RCC 7860 (cell line): ENCODE measurements at places on chromosomes 2 and 18.
A peak's percentile ranks its signal among the peaks of the same experiment; 100 is the strongest.

DNA sequence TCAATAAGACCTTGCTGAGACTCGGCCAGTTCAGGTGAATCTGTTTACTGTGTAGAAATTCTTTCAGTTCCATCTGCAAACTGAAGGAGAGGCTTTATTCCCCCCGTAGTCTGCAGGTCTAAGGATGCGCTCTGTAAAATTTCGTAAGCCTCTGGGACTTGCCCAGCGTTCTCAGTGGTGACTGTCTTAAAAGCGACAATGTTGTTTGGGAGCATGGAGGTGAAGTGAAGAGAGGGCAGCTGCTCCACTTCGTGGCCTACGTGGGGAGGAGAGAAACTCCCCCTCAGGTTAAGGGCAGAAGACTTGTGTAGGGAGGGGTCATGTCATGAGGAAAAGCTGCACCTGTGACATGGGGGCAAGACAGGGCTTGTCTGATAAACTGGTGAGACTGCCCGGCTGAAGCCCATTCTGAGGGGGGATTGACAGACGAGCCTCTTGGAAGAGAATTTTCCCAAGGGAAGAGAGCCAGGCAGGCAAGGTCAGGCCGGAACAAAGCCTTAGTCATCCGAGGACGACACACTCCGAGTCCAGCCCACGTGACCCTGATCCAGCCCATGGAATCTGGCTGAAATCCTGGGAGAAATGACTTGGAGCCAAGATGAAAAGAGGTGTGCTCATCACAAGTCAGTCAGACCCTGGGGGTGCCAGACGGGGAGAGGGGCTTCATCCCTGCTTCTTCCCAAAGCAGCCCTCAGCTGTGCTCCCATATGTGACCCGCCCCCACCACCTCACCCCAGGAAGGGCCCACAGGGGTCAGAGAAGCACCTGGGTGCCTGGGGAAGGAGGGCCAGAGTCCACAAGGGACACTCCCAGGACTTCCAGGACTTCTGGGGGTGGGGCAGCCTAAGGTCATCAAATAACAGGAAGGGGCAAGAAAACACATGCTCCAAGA lies 88.5 kb upstream of the SH3BP4 start:
- DNase-seq = peak; percentile 42

GRCh38 chr2:232781765-232782164 lies 5.4 kb upstream of the KCNJ13 start:
- DNase-seq = peak; percentile 96

GRCh38 chr2:172339371-172340010 lies 87.9 kb upstream of the ITGA6 start:
- no peak for DNase-seq

DNA sequence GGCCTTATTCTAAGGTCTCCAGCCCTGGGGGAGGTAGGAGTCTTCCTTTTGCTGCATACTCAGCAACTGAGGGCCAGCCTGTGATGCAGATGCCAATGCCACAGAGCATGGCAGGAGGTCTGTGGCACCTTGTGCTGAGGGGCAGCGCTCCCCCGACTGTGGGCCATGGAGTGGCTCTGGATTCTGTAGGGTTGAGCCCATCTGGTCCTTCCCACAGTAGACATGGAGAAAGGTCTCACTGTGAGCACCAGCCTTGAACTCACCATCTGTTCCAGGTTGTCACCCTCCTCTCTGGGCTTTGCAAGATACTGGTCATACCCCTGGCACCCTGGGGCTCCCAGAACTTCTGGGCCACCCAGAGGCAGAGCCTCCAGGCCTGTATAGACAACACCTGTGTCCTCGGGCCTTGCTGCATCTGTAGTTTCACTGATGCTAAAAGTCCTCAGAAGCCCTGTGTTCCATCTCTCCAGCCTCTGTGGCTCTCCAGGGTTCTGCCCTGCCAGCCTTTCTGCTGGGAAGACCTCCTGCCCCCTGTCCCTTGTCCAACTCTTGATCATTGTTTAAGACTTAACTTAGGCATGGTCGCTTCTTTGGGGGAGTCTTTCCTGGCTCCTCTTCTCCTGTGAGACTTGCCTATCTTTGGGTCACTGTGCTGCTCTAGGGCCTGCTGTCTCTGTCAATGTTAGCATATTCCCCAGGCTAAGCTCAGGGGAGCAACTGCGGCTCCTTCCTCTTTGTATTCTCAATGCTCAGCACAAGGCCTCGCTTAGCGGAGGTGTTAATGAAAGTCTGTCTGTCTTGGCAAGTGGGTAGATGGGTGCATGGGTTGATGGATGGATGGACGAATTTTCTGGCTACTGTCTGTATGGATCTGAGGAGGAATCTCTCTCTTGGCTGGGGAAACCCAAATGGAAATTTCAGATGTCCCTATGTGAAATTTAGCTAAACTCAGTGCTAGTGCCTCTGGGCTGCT lies 160.9 kb downstream of the DYSF start:
- no peak for DNase-seq

GRCh38 chr2:6506361-6506794 lies 359.3 kb downstream of the CMPK2 start:
- peak; percentile 46 for DNase-seq

- DNase-seq = no peak
Measured at GRCh38 chr18:57089702-57090101, 57.2 kb upstream of the BOD1L2 start.
